ENCODE measurements at places on chromosomes 1 and 21.

DNA sequence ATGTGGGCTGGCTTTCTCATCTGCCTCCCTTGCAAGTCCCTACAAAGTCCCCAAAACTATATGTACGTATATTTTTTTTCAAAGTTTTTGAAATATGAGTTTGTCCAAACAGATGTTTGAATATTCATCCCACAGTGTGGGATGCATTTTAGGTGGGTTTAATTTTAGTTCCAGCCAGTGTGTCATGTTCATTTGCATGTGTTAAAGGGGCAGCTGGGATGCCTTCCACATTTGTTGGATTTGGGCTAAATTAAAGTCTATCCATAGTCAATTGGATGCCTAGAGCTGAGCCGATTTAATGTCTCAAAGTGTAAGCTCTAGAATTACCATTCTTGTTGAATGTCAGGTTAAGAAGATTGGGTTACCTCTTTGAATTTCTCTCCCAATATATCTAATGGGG, 139.2 kb downstream of the GALNT2 start:
- no peak for DNase-seq

GRCh38 chr1:233905416-233906051, 1.1 kb downstream of the SLC35F3 start:
- no peak for DNase-seq

- no peak for DNase-seq
Measured at GRCh38 chr1:28354121-28354520, 15.4 kb upstream of the PHACTR4 start.

GRCh38 chr1:48775831-48776392, 779 bp downstream of the BEND5 start:
- DNase-seq, result no peak

GRCh38 chr1:64236541-64236954, 33.1 kb downstream of the UBE2U start:
- peak; percentile 14 for DNase-seq

GRCh38 chr1:228475812-228476211, 11.4 kb upstream of the RNF187 start:
- no peak for DNase-seq

DNA sequence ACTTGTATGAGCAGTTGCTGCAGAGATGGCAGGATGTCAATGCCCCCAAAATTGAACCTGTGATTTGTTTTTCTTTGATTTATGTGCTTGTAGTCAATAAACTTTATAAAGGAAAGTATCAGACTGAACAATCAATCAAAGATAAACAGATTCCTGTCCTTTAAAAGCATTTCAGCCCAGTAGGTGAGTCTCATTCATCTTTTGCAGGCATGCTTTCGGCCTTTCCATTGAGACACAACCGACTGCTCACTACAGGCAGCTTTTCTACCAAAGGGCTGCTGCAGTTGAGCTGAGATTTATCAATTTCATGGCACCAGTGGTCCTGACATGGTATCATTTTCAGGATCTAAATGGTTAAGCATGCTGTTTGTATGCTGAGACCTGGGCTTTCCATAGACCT, 513.6 kb upstream of the PTBP2 start:
- DNase-seq, result no peak

- DNase-seq, result no peak
Measured at GRCh38 chr1:235947989-235948388, 81.3 kb upstream of the LYST start.

DNA sequence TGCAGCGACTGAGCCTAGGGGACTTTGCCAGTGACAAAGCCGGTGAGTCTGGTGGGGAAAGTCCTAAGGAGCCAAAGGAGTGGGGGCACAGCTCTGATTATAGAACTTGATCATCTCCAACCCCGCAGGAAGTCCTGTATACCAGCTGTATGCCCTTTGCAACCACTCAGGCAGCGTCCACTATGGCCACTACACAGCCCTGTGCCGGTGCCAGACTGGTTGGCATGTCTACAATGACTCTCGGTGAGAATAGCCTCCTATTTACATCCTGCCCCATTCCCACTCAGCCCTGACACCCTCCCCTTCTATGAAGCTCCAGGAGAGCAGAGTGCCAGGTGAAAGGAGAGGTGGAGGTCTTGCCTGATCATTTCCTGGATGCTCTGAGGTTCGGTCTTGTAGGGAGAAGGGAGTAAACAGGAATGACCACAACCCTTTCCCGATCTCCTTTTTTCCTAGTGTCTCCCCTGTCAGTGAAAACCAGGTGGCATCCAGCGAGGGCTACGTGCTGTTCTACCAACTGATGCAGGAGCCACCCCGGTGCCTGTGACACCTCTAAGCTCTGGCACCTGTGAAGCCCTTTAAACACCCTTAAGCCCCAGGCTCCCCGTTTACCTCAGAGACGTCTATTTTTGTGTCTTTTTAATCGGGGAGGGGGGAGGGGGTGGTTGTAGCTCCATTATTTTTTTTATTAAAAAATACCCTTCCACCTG, 1.2 kb upstream of the PPOX start:
- DNase-seq, result no peak

DNA sequence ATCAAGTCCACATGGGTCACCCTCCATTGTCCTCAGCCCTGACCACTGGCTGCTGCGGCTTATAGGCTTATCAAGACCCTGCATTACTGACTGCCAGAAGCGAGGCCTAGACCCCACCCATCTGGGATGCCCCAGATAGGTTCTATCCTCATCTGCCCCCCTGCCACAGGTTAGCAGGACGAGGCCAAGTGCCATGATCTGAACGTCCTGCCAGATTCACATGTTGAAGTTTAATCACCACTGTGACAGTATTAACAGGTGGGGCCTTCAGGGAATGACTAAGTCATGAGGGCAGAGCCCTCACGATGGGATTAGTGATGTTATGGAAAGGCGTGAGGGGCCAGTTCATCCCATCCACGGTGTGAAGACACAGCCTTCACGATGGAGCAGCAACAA, 6.2 kb upstream of the CPLANE2 start:
- DNase-seq, result no peak

DNA sequence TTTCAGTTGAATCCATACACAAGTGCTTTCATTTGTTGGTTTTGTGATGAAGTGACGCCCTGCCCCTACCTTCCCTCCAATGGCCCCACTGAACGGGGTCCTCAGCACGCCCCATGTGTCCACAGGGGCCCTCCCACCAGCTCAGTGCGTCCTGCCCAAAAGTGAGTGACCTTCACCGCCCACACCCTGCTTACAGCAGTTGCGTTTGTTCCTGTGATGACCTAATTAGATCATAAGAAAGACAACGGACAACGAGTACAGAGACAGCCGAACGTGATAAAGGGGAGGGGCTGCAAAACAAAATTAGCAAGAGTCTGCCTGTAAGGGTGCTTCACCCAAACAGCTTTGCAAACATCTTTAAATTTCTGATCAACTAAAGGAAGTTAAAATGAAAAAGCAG, 38.2 kb upstream of the RIPK4 start:
- no peak for DNase-seq

DNA sequence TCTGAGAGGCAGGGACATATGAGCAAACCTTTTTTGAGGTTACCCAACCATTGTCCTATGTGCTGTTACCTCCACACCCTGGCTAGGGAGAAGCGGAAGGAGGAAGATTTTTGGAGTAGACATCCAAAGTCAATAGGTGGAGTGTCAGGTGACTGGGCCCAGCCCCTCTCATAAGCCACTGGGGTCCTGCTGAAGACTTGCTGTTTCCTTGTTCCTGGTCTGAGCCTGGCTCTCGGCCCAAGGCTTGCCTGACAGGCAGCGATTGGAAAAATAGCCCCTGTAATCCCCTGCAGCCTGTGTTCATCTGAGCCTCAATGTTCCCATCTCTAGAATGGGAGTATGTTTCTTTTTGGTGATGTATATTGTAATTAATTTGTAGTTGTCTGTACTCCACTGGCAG, 6.9 kb upstream of the PIGR start:
- no peak for DNase-seq

DNA sequence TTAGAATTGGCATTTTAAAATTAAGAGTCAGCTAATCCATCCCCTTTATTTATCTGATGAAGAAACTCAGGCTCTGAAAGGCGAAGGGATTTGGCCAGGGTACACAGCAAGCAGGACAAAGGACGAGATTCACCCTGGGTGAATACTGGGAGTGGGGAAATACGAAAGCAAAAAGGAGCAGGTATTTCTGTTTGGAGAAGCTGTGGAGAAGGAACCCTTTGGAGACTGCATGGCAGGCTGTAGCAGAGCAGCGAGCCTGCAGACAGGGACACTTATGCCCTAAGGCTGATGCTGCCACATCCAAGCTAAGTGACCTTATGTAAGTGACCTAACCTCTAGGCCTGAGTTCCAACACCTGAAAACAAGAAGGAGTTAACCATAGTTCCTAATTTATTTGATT, 207.2 kb upstream of the C1orf87 start:
- DNase-seq, result no peak

- no peak for DNase-seq
Measured at GRCh38 chr1:58551186-58552140, 4.9 kb upstream of the OMA1 start.

- DNase-seq, result no peak
Measured at GRCh38 chr1:163604896-163605295, 283.1 kb downstream of the NUF2 start.

All from NCI-H2081 (cell line).